H1 (cell line): ENCODE measurements at places on chromosomes 12 and 14. TPM values are rescaled to one million over a fixed set of nuclear protein-coding genes. Genes with fewer than 3 reads are reported as not detected.

DNA sequence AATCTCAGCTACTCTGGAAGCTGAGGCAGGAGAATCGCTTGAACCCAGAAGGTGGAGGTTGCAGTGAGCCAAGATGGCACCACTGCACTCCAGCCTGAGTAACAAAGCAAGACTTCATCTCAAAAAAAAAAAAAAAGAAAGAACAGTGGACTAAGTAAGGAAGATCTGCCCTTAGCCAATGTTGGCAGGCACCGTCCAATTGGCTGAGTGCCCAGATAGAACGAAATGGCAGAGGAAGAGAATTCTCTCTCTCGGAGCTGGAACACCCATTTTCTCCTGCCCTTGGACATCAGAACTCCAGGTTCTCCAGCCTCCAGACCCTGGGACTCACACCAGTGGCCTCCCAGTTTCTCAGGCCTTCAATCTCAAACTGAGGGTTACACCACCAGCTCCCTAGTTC lies 49.9 kb downstream of the ESR2 start:
- H3K36me3 ChIP-seq: no peaks in the 10 kb centered on the region
- H3K27me3 ChIP-seq: no peaks in the 10 kb centered on the region; the same call in 1 of the 2 replicates
- no peak overlapping the region for H3K4me3 ChIP-seq
- no peak overlapping the region for H3K27ac ChIP-seq

GRCh38 chr12:51275088-51275487 lies 4.9 kb upstream of the SMAGP start:
- H3K27ac ChIP-seq: no peak overlapping the region
- peaks cover 7% of the 10 kb centered on the region for H3K27me3 ChIP-seq
- peaks cover 3% of the 10 kb centered on the region for H3K4me1 ChIP-seq
- DNase-seq: no peak
- no peaks in the 10 kb centered on the region for H3K36me3 ChIP-seq

GRCh38 chr12:68910128-68910527 lies 22.8 kb downstream of the CPM start:
- no peaks in the 10 kb centered on the region for H3K36me3 ChIP-seq
- DNase-seq: no peak
- H3K4me3 ChIP-seq: no peak overlapping the region
- H3K4me1 ChIP-seq: no peaks in the 10 kb centered on the region

DNA sequence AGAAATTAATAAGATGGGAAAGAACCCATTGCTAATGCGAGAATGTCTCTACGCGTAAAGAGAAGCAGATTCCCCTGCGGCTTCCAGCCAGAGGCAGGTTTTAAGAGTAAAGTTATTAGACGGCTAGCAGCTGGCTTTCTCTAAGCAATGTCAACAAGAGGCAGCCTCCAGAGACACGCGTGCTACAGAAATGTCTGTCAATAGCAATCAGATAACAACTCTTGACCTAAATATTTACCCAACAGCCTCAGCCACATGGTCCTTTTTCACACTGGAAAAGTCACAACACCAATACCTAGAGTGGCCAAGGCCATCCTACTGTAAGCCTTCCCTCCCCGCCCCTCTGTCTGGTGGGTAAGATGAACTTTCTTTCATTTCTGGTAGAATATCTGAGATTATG lies 146.0 kb upstream of the SFSWAP start:
- no peak for DNase-seq
- H3K27ac ChIP-seq: no peak overlapping the region
- no peak overlapping the region for H3K4me3 ChIP-seq
- H3K36me3 ChIP-seq: no peaks in the 10 kb centered on the region
- no peaks in the 10 kb centered on the region for H3K27me3 ChIP-seq

DNA sequence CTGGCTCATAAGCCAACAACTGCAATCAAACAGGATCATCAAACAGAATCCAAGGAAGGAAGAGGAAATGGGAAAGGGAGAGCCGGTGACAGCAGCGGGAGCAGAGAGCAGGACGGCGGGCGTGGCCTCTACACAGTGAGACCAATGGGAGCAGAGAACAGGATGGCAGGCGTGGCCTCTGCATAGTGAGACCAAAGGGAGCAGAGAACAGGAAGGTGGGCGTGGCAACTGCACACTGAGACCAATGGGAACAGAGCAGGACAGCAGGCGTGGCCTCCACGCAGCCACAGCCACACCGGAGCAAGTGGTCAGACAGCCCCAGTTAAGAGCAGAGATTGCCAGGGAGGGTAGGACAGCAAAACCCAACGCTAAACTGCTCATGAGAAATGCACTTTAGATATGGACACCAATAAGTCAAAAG lies 16.4 kb downstream of the LRCOL1 start:
- DNase-seq: peak; percentile 77
- no peak overlapping the region for H3K4me3 ChIP-seq
- peaks cover 58% of the 10 kb centered on the region for H3K27me3 ChIP-seq
- no peaks in the 10 kb centered on the region for H3K36me3 ChIP-seq
- H3K4me1 ChIP-seq: no peaks in the 10 kb centered on the region

DNA sequence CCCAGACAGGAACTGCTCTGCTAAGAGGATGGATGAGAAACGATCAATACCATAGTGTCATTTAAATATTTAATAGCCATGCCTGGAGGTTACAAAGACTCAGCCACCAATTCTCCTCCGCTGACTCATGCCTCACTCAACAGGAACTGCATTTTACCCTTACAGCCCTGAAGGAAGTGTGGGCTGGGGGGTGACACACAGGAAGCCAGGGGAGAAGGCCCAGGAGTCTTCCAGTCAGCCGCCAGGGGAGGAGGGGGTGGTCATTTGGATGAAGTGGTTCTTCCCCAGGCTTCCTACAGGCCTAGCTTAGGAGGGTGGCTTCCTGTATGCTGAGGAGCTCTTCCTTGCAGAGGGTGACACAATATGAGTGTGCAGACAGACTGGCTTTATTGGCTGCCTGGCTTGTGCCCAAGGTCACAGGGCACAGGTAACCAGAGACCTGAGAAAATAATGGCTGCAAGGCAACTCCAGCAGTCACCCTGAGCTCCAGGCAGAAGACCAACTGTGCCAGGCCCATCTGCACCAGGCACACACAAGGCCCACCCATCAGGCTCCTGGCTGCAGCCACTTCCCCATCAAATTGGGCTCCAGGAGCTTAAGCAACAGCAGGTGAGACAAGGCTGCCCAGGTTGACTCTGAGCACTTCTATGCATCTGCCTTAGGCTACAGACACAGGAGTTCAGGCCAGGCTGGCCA lies 30.6 kb upstream of the RPLP0 start:
- no peaks in the 10 kb centered on the region for H3K27me3 ChIP-seq
- H3K36me3 ChIP-seq: 0 out of 2 replicates have a peak, but pooled peaks cover under 1% of the 10 kb centered on the region
- H3K4me3 ChIP-seq: no peak overlapping the region; the same call in none of the 2 replicates
- peak overlapping the region; percentile 74; the same call in 1 of the 2 replicates for H3K27ac ChIP-seq
- peaks cover 54% of the 10 kb centered on the region for H3K4me1 ChIP-seq

DNA sequence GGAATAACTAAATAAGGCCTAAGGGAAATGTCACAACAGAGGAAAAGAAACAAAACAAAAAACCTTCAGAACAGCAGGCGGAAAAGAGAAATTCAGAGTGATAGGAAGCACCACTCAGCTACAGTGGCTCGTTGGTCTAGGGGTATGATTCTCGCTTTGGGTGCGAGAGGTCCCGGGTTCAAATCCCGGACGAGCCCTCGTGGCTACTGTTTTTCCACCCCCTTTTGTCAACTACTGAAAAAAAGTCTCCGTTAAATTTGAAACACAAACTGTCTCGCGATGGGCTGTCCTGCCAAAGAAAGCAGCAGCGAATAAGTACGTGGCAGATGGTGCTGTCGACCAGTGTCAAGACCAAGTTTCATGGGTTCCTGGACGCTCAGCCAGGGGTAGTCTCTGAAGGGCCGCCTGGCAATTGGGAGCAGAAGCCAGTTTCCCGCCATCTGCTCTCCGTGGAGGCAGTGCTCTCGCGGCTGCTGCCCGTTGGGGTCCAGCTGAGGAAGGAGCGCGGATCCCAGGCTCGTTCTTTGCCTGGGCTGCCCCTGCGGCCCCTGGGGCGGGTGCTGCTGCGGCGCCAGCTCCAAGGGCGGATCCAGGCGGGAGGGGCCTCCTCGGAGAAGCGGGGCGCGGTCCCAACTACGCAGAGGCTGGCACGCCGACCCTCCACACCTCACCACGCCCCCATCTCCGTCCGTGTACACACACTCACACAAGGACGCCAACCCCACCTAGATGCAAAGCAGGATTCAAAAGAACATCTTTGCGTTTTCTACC lies at the start of gene RNASE4:
RNASE4 (plus strand) TSS at position 670 of the 771 bp plus-strand sequence. CDS start 14,812 bp downstream, outside the sequence.
- peak within 1 kb of the TSS; percentile 27; the same call in 1 of the 2 replicates for H3K27ac ChIP-seq
- H3K36me3 ChIP-seq: no peaks in the 10 kb centered on the region
- H3K4me1 ChIP-seq: peaks cover 6% of the 10 kb centered on the region
- peak within 1 kb of the TSS; percentile 67 for H3K4me3 ChIP-seq
- no peaks in the 10 kb centered on the region for H3K27me3 ChIP-seq

DNA sequence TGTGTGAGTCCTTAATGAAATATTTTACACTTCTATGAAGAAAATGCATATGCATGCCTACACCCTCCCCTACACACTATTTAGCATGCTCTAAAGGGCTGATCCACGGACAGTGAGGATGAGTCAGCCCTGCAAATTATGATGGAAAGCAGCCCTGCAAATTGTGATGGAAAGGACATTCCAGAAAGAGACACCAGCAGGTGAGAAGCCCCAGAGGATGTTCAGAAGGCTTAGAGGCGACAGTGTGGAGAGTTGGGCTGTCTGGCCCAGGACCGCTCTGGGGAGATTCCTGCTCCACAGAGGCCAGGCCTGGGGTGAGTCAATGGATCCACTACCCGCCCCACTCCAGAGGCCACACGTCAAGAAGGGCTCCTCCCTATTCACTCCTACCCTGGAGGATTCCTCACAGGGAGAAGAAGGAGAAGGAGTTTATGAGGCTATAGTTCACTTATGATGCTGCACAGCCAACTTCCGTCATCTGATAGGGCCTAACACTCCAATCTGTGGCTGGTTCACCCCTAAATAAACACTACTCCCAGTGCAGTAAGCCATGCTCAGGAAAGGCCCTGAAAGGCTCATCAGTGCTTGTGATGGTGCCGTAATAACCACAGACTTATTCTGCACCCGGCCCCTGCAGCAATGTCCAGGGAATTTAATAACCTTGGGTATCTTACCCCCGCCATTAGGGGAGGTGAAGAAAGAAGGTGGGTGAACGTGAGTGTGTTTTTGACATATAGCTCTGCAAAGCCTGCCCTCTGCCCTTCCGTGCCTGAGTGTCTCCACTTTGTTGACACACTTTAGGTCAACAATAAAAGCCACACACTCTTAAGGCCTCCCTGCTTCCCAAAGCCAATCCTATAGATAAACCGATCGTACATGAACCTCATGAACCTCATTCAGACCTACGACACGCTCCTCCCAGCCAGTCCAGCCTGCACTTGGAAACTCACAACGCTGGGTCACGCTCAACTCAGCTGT lies 46.4 kb downstream of the CLMN start:
- no peaks in the 10 kb centered on the region for H3K36me3 ChIP-seq
- no peak for DNase-seq
- H3K4me3 ChIP-seq: no peak overlapping the region
- no peak overlapping the region for H3K27ac ChIP-seq
- no peaks in the 10 kb centered on the region for H3K4me1 ChIP-seq

GRCh38 chr14:93792391-93792790 lies 4.1 kb upstream of the PRIMA1 start:
- H3K27me3 ChIP-seq: peaks cover 9% of the 10 kb centered on the region; the same call in 1 of the 2 replicates
- no peak overlapping the region for H3K4me3 ChIP-seq
- H3K4me1 ChIP-seq: peaks cover 3% of the 10 kb centered on the region; the same call in 1 of the 2 replicates
- DNase-seq: no peak
- H3K27ac ChIP-seq: no peak overlapping the region

DNA sequence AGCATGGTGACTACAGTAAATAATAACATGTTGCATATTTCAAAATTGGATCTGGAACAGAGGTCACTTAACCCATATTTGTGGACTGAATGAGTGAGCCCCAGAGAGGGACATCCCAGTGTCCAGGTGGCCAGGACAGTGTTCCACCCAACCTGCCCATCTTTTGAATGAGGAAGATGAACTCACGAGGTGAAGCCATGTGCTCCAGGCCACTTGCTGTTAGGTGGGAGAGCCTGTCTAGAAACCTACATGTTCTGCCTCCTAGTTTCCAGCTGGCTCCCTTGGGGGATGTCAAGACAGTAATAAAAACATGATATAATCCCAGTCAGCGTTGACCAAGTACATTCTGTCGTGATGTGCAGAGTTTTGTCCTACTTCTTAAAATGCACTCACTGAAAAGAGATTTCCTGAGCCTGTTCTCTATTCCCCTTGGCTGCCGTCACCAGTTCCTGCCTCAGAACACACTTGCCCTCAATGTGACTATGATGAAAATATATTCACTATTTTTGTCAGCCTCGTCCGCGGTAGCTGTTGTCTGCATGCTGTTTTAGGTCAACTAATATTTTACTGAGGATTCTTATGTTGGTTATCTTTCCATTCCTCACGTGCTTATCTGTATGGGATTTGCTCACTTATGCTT lies 25.7 kb downstream of the TSPAN9 start:
- no peaks in the 10 kb centered on the region for H3K27me3 ChIP-seq
- DNase-seq: no peak
- H3K4me1 ChIP-seq: no peaks in the 10 kb centered on the region; the same call in 1 of the 2 replicates

GRCh38 chr14:54698501-54698900 lies 131.6 kb downstream of the SAMD4A start:
- no peak for DNase-seq
- no peaks in the 10 kb centered on the region for H3K27me3 ChIP-seq
- no peak overlapping the region for H3K4me3 ChIP-seq
- H3K4me1 ChIP-seq: no peaks in the 10 kb centered on the region
- H3K27ac ChIP-seq: no peak overlapping the region
- H3K36me3 ChIP-seq: no peaks in the 10 kb centered on the region

The RBM19 gene
- 59.5 and 61.9 TPM in 2 replicates for total RNA-seq

The FSCB gene
- not detected in 2 replicates for total RNA-seq

The STAB2 gene
- total RNA-seq: not detected in 2 replicates

The PLD4 gene
- total RNA-seq: 0.04 TPM in 1 of 2 replicates, not detected in the other

The OR8S1 gene
- total RNA-seq: not detected in 2 replicates

The ZNF84 gene
- 33.5 and 34.0 TPM in 2 replicates for total RNA-seq

The TAS2R8 gene
- not detected in 2 replicates for total RNA-seq

The SSPN gene
- total RNA-seq: 0.86 and 0.98 TPM in 2 replicates
